HTR-8/SVneo (cell line): ENCODE measurements at places on chromosomes 2 and 18.

DNA sequence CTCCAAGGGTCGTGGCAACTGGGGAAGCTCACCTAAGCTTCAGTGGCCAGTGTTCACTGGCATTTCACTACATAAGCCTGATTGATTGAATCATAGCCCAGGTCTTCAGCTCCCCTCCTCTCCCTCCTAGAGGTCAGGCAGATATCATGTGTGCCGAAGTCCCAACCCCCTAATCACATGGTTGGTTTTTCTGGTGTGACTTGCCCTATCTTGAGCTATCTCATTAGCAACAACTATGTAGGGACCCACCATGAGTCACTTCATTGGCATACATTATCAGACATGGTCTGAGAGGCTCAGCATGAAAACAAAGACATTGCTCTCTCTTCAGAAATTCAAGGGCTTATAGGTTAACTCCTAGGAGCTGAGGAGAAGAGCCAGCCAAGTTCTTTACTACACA, 76.8 kb downstream of the LYPD1 start:
- DNase-seq = no peak

DNA sequence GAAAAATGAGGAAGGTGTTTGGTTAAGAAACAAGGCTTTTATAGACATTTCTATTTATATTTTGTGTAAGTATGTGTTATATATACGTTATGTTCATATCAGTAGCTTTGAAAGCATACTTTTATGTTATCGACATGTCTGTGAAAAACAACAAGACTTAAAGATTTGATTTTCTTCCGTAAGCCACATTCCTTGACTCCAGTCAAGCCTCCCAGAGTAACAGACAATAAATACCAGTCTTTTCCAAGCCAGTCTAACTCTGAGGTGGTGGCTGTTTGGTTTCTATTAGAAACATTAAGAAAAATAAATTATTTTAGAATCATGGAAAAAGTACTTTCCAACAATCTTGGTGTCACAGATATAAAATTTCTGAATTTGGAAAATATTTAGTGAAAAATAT, 16.3 kb upstream of the ITGAV start:
- no peak for DNase-seq

- DNase-seq = no peak
These were observed 4.9 kb downstream of the TM4SF20 start for GRCh38 chr2:227374158-227374557.

DNA sequence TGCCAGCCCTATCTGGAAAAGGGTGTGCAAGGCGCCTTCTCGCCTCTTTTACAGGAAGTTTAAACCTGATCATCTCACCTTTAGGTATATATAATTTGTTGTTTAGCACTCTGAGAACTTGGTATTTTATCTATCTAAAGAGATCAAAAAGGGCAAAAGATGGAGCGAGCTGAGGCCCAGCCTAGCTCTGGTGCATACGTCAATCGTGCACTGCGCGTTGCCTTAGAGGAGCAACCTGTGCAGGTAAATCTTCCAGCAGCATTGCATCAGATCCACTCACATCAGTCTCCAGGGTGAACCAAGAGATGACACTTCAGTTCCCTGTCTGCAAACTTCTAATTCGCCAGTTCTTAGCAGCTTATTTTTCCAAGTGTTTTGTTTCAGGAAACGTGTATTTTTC, 15.4 kb downstream of the BCL11A start:
- DNase-seq = no peak

GRCh38 chr2:122692400-122693083, 937.1 kb downstream of the TSN start:
- no peak for DNase-seq

GRCh38 chr2:28610583-28611201, 114.8 kb downstream of the PLB1 start:
- peak; percentile 92 for DNase-seq

- no peak for DNase-seq
These were observed 23.3 kb downstream of the RAB31 start for GRCh38 chr18:9731380-9731779.

- no peak for DNase-seq
These were observed 184.7 kb downstream of the MYCN start for GRCh38 chr2:16124881-16125613.

DNA sequence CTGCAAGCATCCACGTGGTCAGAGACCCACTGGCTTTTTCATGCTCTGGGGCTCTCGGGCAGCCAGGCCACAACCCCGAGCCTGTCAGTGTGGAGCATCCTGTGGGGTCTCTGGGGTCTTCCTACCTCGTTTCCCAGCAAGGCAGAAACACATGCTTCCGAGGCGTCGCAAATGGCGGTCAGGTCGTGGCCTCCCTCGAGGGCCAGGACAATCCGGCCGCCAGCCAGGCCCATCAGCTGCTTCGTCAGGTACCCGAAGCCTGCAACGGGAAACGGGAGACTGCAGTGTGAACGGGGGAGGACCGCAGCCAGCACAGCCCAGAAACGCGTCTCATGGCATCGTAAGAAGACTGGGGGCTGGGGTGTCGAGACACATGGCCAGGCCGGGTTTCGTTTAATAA, 218.7 kb downstream of the TWIST2 start:
- DNase-seq = no peak

DNA sequence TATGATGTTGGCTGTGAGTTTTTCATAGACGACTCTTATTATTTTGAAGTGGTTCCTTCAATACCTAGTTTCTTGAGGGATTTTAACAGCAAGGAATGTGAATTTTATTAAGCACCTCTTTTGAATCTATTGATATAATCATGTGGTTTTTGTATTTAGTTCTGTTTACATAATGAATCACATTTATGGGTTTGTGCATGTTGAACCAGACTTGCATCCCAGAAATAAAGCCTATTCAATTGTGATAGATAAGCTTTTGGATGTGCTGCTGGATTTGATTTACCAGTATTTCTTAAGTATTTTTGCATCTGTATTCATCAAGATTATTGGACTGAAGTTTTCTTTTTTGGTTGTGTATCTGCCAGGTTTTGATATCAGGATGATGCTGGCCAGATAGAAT, 131.6 kb upstream of the SCN7A start:
- DNase-seq = no peak

GRCh38 chr2:202005272-202005887, 28.3 kb upstream of the FZD7 start:
- no peak for DNase-seq

GRCh38 chr2:58502931-58503330, 261.8 kb upstream of the FANCL start:
- no peak for DNase-seq

GRCh38 chr2:186303091-186303490, 183.0 kb upstream of the ZC3H15 start:
- DNase-seq = no peak

GRCh38 chr2:23235736-23236135, 149.2 kb upstream of the KLHL29 start:
- no peak for DNase-seq

- no peak for DNase-seq
These were observed 35.2 kb downstream of the LPIN1 start for GRCh38 chr2:11781602-11782001.

DNA sequence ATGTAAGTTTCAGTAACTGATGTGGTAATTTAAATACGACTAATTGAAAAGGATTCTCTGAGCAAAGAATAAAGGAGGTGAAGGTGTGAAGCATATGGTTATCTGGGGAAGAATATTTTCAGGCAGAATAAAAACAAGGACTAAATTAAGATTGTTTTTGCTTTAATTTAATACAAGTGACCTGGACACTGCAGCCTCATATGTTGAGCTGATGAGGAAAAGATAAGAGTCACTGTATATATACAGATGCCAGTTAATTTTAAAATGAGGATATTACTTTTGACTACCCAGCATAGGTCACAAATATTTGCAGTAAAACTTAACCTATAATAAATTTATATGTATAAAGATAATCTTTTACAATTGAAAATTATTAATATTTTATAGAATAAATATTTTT, 47.8 kb upstream of the LRP1B start:
- no peak for DNase-seq

DNA sequence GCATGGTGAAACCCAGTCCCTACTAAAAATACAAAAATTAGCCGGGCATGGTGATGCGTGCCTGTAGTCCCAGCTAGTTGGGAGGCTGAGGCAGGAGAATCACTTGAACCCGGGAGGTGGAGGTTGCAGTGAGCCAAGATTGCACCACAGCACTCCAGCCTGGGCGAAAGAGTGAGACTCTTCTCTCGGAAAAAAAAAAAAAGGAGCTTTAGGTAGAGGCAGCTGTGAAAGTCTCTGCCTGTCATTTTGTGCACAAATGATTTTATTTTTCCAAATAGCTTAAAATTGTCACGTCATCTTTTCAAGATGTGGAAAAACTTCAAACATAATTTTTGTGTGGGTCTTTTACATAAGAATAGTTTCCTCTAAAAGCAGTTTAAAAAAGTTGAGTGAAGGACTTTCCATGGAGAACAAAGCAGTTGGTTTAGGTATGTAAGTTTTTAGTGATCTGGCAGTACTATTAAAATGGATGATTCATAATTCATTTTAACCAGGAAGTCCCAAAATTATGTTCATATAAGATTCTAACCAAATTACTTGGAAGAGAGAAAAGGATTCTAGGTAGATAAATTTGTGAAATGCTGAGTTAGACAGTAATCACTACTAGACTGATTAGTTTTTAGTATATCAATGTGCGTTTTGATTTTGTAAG, 11.5 kb downstream of the CCNYL1 start:
- no peak for DNase-seq

- no peak for DNase-seq
These were observed 130.6 kb downstream of the LNPK start for GRCh38 chr2:175871331-175872004.

DNA sequence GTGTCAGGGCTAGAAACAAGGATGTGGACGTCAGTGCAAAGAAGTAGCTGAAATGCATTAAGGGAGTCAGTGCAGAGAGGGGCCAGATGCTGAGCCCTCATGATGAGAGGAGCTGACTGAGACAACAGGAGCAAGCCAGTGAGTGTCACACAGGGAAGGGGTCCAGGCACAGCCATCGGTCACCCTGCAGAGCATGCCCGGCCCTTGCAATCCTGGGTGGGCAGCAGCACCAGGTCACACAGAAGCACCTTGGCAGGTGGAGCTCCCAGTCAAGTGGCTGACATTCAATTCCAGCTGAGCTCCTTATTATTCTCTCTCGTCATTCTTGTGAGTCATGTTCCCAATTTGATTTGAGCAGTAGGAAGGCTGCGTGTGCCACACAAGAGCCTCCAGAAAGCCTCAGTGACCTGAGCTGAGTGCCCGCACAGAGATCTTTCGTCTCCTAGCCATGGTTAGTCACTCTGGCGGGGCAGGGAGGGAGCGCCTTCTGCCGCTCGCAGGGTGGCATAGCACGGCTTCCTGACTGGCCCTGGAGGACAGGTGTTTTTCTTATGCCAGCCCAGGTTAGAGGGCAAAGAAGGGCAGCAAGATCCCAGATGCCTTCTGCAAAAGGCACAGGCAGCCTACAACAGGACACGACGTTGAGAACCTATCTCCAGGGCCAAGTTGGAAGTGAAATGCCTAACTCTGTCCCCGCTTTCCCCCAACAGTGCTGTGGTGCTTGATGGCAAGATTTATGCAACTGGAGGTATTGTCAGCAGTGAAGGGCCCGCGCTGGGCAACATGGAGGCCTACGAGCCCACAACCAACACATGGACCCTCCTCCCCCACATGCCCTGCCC, 220.9 kb downstream of the ATAD2B start:
- no peak for DNase-seq

DNA sequence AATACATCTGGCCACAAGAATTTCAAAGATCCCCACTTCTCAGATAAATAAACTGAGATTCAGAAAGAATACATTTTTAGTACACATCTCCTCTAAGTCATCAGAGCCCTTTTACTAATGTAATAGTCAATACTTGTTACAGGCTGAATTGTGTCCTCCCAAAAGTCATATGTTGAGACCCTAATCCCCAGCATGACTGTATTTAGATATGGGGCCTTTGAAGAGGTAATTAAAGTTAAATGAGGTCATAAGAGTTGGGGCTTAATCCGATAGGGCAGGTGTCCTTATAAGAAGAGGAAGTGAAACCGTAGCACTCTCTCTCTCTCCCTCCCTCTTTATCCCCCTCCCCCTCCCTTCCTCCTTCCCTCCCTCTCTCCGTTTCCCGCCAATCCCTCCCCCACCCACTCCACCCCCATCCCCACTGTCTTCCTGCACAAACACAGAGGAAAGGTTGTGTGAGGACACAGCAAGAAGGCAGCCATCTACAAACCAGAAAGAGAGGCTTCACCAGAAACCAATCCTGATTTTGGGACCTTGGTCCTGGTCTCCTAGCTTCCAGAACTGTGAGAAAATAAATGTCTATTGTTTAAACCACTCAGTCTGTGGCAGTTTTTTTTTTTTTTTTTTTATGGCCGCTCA, 66.6 kb upstream of the ZNF397 start:
- no peak for DNase-seq

GRCh38 chr2:31384771-31385276, 29.7 kb downstream of the XDH start:
- DNase-seq = peak; percentile 46

GRCh38 chr18:67553437-67553836, 36.9 kb upstream of the DSEL start:
- no peak for DNase-seq

DNA sequence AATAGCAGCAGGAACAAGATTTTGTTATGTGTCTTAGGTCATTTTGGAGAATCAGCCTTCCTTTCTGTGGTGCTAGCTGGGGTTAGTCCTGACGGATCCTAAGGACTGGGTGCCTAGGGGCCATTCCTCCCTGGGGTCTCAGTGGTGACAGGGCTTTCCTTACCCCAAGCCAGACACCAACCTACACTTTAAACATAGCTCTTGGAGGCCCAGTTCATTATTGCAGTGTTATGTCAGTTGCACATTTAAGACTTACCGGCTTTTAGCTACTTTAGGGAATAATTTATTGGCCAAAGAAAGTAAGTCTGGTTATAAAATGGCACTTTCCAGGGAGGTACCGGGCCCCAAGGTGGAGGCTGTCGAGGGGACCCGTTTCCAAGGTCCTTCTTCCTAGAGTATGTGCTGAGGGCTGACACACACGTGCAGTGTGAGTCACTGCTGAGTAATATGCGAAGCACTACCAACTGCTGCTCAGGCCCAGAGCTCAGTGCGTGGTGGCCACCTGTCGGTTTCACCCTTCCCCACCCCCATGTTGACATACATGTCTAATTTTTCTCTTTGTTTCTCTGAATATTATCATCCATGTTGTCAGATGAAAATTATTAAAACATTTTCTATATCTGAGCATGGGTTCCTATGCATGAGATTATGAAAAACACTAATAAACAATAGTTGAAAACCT, 37.0 kb upstream of the GRHL1 start:
- DNase-seq = peak; percentile 78

DNA sequence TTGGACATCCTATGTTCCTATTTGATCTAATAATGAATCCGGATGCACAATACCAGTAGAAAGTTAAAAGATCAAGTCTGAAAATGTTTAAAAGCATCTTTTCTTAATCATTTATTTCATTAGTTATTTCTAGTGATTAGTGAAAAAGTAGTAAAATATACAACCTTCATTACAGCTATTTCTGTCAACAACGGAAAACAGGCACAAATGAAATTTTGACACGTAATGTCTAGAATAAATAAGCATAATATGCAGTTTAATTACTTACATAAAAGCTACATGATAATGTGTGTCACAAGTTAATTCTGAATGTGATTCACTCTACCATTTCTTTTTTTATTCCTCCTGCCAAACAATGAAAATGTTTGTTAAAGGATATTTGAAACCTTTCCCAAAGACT, 216.1 kb downstream of the MYCN start:
- DNase-seq = no peak
